ENCODE measurements at places on chromosomes 3 and 15.

GRCh38 chr3:54127499-54128056 is 5.2 kb downstream of the CACNA2D3 start:
- DNase-seq: no peak

GRCh38 chr15:68224108-68224507 is 5.4 kb downstream of the CLN6 start:
- DNase-seq: no peak

- peak; percentile 51 for DNase-seq
Measured at GRCh38 chr3:59820352-59820934, 770.6 kb upstream of the CFAP20DC start.

DNA sequence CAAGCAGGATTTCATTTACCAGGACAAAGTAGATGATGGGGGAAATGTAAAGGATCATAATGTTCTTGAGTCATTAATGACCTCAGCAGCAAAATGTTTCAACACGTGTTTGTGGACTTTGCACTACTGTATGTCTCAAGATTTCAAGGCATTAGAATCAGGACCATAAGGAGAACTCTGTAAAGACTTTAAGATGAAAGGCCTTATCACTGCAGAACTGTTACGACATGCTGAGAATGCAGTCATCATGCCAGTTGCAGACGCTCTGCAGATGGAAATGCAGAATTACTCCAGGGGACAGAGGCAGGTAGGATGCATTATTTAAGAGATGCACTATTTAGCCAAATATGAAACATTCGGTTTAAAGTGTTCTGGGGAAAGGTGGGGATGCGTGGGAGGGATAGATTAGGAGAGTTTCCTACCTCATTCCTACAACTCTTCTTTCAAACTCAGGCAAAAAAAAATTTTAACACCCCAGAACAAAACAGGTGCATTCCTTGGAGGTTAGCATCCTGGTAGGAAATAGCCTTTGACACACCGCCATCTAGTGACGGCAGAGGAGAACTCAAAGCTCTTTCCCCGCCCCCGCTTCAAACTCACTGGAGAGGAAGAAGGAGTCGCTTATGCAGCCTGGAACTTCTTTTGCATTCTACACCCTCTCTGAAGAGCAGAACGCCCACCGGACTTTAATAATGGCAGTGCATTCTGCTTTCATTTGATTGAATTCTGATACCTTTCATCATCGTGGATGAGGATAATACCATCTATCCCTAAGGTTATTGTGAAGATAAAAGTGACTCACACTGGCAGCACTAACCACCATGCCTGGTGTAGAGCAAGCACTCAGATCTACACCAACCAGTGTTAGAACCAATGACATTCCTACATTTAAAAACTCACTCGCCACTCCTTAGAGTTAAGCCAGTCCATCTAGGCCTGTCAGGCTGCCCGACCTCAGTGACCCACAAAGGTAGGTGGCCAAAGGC is 43.1 kb upstream of the TOPAZ1 start:
- DNase-seq: peak; percentile 56

- no peak for DNase-seq
Measured at GRCh38 chr3:134860141-134860540, 65.1 kb downstream of the EPHB1 start.

DNA sequence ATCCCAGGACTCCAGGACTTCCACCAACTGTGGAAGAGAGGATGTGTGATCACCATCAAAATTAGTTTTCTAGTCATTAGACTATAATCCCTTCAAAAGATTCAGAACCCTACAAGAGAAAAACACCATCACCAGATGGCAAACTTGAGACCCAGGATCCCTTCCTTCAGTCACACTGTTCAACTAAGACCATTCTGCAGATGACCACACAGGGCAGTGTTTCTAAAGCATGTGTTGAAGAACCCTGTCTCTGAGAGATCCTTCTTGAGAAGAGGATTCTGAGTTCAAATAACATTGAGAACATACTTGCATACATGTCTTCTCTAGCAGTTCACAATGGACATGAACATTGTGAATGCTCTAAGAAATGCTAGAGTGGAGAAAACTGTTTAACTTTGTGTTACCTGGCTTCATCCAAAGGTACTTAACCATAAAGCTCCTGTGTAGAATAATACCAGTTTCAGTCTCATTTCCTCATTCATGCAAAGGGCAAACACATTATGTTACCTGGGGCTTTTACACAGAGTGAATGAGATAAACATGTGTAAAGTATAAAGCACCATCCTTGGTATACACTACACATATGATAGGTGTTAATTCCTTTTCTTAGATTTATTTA is 2.4 kb upstream of the ADGRG7 start:
- DNase-seq: no peak

DNA sequence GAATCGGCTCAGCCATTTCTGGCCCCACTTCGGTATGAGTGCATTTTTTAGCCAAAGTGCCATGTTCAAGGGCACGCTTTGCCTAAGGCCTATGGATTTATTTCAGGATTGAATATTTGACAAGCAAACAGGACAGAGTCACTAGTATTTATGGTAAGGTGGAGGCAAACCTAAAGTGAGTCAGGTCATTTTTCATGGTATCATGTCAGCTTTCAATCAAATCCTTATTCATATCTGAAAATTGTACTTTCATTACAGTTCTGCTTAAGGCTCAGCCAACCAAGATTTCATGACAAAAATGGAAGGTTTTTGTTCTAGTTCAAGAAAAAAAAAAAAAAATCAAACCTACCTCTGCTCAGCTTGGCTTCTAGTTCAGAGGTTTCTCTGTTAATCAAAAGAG is 30.5 kb upstream of the ICE2 start:
- DNase-seq: no peak

DNA sequence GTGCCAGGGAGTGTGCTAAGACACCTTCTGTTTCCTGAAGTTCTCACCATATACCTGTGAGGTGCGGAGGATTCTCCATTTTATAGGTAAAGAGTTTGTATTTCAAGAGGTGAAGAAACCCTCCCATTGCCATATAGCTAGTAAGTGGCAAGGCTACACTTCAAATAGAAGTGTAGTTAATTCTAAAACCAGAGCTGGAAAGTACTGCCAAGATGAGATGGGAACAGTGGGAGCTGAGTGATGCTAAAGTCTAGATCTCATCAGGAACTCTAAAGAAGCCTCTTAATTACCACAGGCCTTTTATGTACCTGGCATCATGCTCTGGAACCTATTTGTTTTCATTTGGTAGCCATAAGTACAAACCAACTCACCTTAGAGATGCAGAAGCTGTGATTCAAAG is 98.6 kb upstream of the NUDT16 start:
- no peak for DNase-seq

DNA sequence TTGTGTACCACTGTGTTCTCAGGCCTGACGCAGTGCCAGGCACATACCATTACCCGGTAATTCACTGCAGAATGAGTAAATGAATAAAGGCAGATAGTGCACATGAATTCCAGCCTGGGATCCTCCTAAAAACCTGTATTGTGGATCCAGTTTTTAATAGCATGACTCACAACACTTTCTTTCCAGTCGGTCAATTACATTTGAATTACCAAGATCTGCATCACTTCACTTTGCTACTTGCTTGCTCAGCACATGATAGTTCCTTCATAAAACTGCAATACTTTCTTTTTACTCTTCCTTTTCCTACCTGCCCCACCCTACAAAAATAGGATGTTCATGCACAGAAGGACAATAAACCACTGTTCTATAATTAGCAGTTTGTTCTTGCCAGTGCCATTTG is 553.8 kb downstream of the MAGI1 start:
- DNase-seq: no peak

GRCh38 chr3:49656541-49657112 is 17.5 kb upstream of the APEH start:
- no peak for DNase-seq

- DNase-seq: peak; percentile 80
Measured at GRCh38 chr3:136819392-136819730, 435 bp downstream of the SLC35G2 start.

DNA sequence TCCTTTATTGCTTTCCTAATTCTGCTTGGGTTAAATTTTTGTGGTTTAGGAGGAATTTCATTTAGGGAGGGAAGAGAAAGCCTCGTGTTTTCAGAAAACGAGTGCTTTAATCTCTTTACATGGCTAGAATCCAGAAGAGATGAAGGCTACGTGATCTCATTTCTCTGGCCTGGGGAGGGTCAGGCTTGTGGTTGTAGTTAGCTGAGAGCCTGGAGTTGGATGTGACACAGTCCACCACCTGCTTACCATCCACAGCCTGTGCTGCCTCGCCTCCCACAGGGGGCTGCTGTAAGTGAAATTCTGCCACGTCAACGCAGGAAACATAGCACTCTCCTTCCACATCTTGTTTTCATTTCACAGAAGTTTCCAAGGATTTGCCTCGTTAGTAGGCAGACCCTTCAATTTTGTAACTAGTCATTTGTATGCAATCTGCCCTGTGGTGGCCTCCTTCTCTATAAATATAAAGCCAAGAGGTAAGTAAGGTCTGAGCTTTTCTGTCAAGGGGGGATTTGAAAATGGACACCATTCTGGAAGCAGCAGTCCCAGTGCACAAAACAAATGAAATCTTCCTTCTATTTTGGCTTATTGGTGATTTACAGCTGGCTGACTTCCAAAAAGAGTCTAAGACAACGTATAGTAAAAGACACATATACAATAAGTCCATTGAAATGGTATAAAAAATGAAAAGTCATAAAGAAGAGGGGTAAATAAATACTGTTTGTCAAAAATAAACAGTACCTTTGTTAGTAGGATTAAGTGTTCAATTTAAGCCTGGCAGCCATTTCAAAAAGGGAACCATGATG is 3.4 kb downstream of the GXYLT2 start:
- DNase-seq: peak; percentile 99

DNA sequence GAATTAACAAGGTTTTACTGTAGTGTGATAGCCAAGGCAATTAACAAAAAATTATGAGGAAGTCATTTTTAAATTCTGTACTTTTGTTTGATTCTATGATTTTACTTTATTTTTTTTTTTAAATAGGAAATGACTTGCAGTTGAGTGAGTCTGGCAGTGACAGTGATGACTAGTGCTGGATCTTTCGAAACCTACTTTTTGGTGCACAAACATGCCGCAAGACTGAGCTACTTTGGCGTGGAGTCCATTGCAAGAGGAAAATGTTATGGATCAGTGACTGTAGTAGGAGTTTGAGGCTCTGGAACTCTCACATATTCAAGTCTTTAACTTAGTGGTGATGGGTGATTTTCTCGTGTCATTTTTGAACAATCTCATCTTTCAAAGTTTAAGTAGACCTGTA is 11.6 kb downstream of the EAF1 start:
- peak; percentile 75 for DNase-seq

GRCh38 chr15:57626713-57627440 is 35.2 kb downstream of the MYZAP start:
- no peak for DNase-seq

DNA sequence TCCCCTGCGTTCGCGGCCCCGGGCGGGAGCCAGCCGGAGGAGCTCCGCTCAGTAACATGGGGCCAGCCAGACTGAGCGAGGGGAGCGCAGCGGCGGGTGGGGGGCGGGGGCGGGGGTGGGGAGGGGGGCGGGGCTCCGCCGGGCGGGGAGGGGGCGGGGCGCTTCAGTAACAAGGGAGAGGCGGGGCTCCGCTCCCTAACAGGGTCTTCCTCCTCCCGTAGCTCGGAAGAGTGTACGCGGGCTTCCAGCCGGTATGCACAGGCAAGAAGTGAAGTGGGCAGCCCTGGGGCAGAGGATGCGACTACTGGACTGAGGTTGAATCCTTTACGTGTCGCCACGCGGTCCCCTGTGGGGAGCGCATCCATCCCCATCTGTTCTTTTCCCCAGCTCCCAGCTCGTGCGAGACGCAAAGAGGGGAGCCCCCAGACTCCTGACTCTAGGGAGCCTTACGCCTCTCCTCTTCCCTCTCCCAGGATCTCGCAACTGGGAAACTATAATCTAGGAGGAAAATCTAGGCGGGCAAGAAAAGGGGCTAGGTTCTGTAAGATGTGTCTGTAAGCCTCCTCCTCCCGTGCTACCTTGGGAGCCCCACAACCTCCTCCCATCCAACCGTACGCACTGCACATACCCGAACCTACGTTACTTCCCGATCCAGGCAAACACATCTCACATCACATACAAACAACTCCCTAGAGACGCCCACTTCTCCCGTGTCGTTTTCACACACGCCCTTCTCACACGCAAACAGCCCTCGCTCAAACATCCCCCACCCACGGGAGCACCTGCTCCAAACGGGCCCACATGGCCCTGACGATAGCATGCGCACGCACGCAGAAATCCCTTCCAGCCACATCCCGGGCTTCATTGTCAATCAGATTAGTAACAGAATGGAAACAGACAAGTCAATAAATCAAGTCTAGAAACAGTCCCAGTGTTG is at the start of gene SHF:
Gene SHF, minus strand, starts transcription at position 73 of the 937 bp plus-strand sequence. Its CDS starts 15 bp downstream, at position 58.
- DNase-seq: peak; percentile 62

- DNase-seq: no peak
Measured at GRCh38 chr15:100098705-100099104, 243.1 kb downstream of the ADAMTS17 start.

DNA sequence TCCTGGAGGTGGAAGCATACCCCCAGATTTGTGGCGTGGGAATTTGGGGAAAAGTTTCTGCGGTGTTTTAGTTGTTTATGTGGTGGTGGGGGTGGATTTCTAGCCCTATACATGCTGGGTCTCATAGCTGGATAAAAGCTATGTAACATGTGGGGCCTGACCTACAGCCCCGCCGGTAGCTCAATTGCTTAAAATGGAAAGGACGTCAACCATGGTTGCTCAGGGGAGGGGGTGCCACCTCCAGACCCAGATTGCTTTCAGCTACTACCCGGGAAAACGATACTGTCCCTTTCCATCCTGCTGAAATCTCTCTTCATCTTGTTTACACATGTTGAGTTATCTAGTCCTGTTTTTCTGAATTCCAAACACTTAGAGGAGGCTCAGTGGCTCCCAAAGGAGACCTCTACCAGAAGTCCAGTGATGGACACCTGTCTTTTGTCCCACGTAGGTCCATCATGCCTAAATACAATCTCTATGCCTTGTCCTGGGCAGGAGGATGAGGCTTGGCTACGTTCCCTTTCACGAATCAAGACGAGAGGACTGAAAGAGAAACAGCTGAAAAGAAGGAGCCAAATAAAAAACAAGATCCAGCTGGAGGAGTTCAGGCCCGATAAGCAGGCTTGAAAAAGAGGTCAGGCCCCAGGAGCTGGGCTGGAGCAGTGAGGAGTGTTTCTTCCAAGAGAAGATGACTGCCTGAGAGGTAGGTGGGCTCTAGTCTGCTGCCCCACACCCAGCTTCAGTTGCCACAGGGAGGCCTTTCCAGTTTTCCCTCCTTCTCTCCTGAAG is 72.1 kb upstream of the TPRG1 start:
- DNase-seq: no peak

DNA sequence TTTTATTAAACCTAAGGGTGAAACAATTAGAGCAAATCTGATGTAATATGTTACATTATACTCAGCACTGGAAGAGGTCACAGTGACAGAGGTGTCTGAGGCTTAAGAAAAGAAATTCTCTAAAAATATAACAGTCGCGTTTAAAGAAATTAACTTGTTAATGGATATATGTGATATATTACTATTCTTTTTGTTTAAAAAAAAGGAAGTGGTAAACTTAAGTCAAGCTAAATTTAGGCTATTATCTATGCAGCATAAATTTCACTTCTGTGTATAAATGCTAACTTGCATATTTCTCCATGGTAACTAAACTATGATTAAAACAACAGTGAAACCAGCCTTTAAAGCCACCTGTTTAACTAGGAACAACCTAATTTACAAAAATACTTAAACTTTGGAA is 191.3 kb downstream of the FOXP1 start:
- no peak for DNase-seq

GRCh38 chr3:137079571-137079970 is 121.8 kb downstream of the IL20RB start:
- no peak for DNase-seq

- DNase-seq: no peak
Measured at GRCh38 chr3:61425356-61425755, 136.0 kb upstream of the PTPRG start.
